ENCODE measurements at places on chromosomes 5 and 9. TPM values are rescaled to one million over a fixed set of nuclear protein-coding genes. Genes with fewer than 3 reads are reported as not detected.
A peak's percentile ranks its signal among the peaks of the same experiment; 100 is the strongest.

Gene ZNF454
- total RNA-seq: 5.6 TPM

GRCh38 chr5:134451936-134452505 lies 40.3 kb upstream of the CDKN2AIPNL start:
- H3K27ac ChIP-seq: no peak overlapping the region
- DNase-seq: peak; percentile 62
- no peaks in the 10 kb centered on the region for H3K36me3 ChIP-seq
- no peak overlapping the region for H3K4me3 ChIP-seq

GRCh38 chr5:111931655-111932054 lies 174.7 kb upstream of the NREP start:
- H3K36me3 ChIP-seq: no peaks in the 10 kb centered on the region
- no peaks in the 10 kb centered on the region for H3K27me3 ChIP-seq
- no peak overlapping the region for H3K4me3 ChIP-seq
- H3K27ac ChIP-seq: peak overlapping the region; percentile 33

GRCh38 chr5:89055695-89056085 lies 172.7 kb upstream of the MEF2C start:
- H3K27ac ChIP-seq: no peak overlapping the region
- H3K36me3 ChIP-seq: no peaks in the 10 kb centered on the region
- H3K4me1 ChIP-seq: no peaks in the 10 kb centered on the region
- no peaks in the 10 kb centered on the region for H3K27me3 ChIP-seq
- no peak for DNase-seq
- no peak overlapping the region for H3K4me3 ChIP-seq

GRCh38 chr5:175471628-175472027 lies 6.7 kb upstream of the SFXN1 start:
- no peaks in the 10 kb centered on the region for H3K4me1 ChIP-seq
- H3K4me3 ChIP-seq: no peak overlapping the region
- no peaks in the 10 kb centered on the region for H3K27me3 ChIP-seq
- H3K36me3 ChIP-seq: no peaks in the 10 kb centered on the region
- H3K27ac ChIP-seq: no peak overlapping the region

DNA sequence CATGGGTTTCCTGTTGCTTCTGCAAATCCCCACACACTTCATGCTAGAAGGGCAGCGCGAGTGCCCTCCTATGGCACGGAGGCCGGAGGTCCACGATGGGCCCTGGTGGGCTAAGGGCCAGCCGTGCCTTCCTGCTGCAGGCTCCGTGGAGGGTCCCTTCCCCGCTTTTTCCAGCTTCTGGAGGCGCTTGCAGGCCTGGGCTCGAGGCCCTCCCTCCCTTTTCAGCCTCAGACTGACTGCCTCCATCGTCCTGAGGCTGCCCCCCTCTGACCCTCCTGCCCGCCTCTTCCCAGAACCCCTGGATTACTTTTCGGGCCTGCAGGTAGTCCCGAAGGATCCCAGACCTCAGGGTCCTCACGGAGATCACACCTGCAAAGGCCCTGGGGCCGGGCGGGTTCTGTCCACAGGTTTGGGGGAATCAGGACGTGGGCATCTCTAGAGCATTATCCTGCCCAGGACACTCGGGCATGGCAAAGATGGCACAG lies 3.2 kb upstream of the TERT start:
- no peak overlapping the region for H3K4me3 ChIP-seq
- H3K27ac ChIP-seq: no peak overlapping the region
- no peaks in the 10 kb centered on the region for H3K36me3 ChIP-seq
- peaks cover 12% of the 10 kb centered on the region for H3K4me1 ChIP-seq
- peaks cover 20% of the 10 kb centered on the region for H3K27me3 ChIP-seq

- DNase-seq: no peak
- no peaks in the 10 kb centered on the region for H3K4me1 ChIP-seq
- no peaks in the 10 kb centered on the region for H3K36me3 ChIP-seq
- no peak overlapping the region for H3K4me3 ChIP-seq
- no peaks in the 10 kb centered on the region for H3K27me3 ChIP-seq
These were observed 285.5 kb upstream of the MAP3K1 start for GRCh38 chr5:56529666-56530430.

- peaks cover 27% of the 10 kb centered on the region for H3K36me3 ChIP-seq
- H3K27ac ChIP-seq: no peak overlapping the region
- H3K4me1 ChIP-seq: peaks cover 11% of the 10 kb centered on the region
These were observed 20.5 kb downstream of the ZBTB34 start for GRCh38 chr9:126880947-126881332.

DNA sequence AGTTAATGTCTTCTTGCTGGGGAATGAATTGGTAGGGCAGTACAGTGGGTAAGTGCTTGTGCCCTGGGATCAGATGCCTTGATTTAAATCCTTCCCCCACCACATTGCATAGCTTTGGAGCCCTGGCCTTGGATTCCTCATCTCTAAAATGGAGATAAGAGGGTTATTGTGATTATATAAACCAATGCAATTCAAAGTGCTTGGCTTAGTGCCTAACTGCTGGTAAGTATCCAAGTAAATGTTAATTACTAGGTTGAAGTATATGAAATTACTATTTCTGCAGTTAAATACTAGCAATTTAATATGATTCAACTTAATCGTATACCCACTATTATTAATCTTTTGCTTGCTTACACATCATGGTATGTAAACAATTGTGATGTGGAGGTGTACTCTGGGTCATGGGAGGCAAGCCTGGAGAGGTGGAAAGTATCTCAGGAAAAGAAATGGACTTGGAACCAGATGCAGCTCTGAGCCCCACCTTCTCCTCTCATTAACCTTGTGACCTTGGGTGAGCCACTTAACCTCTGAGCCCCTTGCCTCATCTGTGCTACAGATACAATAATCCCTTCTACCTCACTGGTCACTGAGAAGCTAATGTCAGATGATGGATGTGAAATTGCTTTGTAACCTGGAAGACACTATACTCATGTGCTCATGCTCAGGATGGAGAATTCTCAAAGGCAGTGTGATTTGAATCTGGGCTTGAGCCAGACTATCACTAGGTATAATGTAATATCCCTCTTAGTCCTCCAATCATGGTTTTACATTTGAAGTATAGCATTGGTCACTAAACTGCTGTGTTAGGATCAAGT lies 23.8 kb downstream of the NEUROG1 start:
- no peaks in the 10 kb centered on the region for H3K36me3 ChIP-seq
- no peaks in the 10 kb centered on the region for H3K4me1 ChIP-seq
- H3K27me3 ChIP-seq: peaks cover 14% of the 10 kb centered on the region
- DNase-seq: peak; percentile 50
- H3K27ac ChIP-seq: no peak overlapping the region

Gene MFAP3
- total RNA-seq: 31.5 TPM

DNA sequence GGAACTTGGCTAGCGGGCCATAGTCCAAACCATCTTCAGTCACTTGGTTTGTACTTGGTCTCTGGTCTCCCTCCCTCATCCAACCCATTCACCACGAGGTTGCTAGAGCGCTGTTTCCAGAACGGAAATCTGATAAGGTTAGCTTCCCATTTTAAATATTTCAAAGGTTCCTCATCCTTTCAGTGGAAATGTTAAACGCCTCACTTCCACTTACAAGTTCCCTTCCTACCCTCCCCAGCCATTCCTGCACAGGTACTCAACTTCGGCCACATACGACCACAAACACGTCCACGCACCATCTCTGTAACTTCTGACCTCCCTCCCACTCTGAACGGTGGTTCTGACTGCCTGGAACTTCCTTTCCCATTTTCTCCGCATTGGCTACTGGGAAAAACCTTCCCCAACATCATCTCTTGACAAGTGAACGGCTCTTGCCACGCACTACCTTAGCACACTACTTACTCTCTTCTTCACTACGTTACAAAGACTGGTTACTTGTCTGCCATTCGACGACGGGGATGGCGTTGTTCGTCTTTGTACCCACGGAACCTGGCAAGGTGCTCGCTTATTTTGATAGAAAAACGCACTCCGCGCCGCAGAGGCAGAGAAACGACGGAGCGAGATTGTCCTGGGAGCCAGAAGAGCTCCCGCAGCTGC lies 629 bp downstream of the CCNH start:
- peaks cover 28% of the 10 kb centered on the region for H3K36me3 ChIP-seq
- peak overlapping the region; percentile 97 for H3K27ac ChIP-seq
- peak; percentile 65 for DNase-seq
- H3K4me1 ChIP-seq: no peaks in the 10 kb centered on the region
- peak overlapping the region; percentile 86 for H3K4me3 ChIP-seq

Gene LOX
- 45.2 TPM for total RNA-seq
